Stimulated activated CD4-positive, alpha-beta T cell treated with anti-CD3 and anti-CD28 coated beads, Interleukin-1b, Interleukin-23, amount 100 ng/mL, for 4 hours (primary cell): ENCODE measurements at places on chromosomes 6 and 20.

GRCh38 chr6:154758125-154758524 lies 24.9 kb downstream of the SCAF8 start:
- DNase-seq, result no peak

- no peak for DNase-seq
Measured at GRCh38 chr6:70413992-70414494, 735 bp downstream of the FAM135A start.

GRCh38 chr6:26361544-26361943 lies 3.5 kb upstream of the BTN3A2 start:
- no peak for DNase-seq

DNA sequence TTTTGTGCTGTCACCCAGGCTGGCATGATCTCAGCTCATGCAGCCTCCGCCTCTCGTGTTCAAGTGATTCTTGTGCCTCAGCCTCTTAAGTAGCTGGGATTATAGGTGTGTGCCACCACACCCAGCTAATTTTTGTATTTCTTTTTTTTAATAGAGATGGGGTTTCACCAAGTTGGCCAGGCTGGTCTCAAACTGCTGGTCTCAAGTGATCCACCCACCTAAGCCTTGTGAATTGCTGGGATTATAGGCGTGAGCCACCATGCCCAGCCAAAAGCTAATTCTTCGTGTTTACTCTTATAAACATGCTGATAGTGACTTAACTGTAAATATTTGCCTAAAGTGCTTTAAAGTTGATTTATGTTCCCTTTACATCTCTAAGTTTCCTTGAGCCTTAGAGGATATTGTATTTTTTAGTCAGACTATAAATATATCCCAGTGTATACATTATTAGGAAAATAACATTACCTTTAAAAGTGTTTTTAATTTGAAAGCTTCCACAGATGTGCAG lies 91.7 kb downstream of the COL21A1 start:
- DNase-seq, result no peak

GRCh38 chr6:40626886-40627285 lies 39.7 kb upstream of the LRFN2 start:
- DNase-seq, result no peak

- no peak for DNase-seq
Measured at GRCh38 chr6:96687121-96687520, 124.2 kb downstream of the FHL5 start.

GRCh38 chr20:57811374-57812020 lies 101.7 kb upstream of the PMEPA1 start:
- no peak for DNase-seq

DNA sequence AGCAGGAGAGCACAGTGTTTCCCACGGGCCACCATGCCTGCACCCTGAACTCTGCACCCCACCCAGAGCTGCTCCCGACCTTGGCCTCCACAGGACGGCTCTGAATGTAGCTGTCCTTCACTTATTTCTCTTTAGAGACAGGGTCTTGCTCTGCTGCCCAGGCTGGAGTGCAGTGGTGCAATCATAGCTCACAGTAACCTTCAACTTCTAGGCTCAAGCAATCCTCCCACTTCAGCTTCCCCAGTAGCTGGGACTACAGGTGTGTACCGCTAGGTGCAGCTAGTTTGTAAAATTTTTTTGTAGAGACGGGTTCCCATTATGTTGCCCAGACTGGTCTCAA lies 130.9 kb downstream of the AGPAT4 start:
- DNase-seq, result no peak

GRCh38 chr6:128882991-128883611 lies at the start of gene LAMA2:
Gene LAMA2, plus strand, starts transcription at chr6:128883138. Its CDS starts 108 bp downstream, at chr6:128883246.
- no peak for DNase-seq

DNA sequence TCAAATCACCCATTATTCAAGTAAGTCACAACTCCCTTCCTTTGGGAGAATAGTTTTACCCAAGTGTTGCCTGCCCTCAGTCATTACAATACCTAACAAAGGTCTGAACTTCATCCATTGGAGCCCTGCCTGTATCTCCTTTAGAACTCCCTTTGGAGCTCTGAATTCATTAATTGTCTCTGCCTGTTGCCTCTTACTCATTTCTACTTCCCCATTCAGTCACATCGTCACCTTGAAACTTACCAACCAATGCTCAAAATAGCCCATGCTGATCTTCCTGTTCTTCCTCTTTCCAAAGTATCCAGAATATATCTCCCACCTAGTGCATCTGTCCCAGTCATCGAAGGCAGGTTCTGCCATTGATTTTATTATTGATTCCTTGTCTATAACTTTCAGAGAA lies 120.7 kb upstream of the ADGRF1 start:
- DNase-seq, result no peak

DNA sequence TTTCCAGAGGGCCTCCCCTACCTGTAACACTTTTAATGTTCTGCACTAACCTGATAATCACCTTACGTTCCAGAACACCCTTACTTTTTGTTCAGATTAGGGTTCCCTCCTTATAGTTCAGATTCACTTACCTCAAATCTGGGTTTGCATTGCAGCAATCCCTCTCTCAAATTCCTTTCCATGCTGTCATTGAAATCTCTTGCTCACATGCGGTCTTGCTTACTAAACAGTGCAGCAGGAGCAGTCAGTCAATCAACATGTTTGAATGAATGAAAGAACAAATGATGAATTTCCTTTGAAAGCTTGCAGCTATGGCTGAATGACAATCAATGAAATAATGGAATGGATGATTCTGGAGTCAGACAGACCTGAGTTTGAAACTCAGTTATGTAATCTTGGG lies 200.1 kb downstream of the HIVEP2 start:
- DNase-seq, result no peak

- DNase-seq, result no peak
Measured at GRCh38 chr20:21523895-21524294, 10.0 kb upstream of the NKX2-2 start.

DNA sequence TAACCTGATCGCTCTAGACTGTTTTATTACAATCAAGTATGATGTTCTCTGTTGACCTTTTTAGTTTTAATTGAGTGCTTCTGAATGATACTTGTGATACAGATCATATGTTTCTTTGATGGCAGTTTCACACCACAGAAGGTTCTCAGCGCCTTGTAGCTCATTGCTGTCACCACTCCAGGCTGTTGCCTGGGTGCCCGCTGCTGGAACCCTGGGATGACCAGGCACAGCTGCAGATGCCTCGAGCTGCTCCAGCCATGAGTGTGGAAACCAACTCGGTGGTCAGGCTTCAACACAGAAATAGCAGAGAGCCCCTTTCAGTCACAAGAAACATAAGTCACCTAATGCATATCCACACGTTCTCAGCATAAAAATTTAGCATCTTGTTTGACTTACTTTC lies 112.7 kb downstream of the RPP40 start:
- no peak for DNase-seq

- no peak for DNase-seq
Measured at GRCh38 chr6:28776269-28777146, 147.3 kb downstream of the TRIM27 start.

DNA sequence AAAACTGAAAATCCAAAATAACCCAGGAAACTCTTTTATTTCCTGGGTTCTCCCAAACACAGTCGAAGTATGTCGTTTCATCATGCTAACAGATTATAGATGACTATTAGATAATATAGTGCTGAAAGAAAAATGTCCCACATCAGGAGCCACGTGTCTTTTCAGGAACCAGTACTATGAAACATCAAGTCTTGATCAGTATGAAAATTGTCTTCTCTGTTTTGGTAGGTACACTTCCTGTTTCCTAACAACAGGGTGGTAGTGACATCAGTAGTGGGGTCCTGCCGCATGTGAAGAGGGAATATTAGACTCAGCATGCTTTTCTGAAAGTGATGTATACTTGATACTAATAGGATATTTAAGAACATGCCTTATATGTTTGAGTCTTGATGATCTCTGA lies 136.7 kb downstream of the HIVEP1 start:
- DNase-seq, result no peak

GRCh38 chr6:48139818-48140614 lies 29.0 kb upstream of the PTCHD4 start:
- DNase-seq, result no peak

DNA sequence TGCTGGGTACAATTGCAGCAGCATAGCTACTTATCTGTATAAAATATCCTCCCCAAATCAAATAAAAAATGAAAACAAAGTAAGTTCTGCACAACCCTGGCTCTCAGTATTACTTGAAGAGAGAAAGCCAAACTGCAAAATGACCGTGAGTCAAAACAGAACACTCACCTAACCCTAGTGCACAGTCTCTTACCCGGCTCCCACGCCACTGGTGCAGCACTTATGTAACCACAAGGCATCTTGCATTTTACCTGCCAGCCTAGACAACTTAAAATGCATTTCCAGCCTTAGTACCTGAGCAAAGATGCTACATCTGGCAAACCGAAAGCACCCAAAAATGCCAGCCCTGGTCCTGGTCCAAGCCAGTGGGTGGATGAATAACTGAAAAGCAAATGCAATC lies 12.4 kb upstream of the SIRPB1 start:
- no peak for DNase-seq

- no peak for DNase-seq
Measured at GRCh38 chr6:24667378-24667803, 514 bp downstream of the ACOT13 start.

GRCh38 chr6:100446115-100447080 lies 18.3 kb downstream of the SIM1 start:
- no peak for DNase-seq

- no peak for DNase-seq
Measured at GRCh38 chr20:35743693-35744491, 1.8 kb upstream of the RBM39 start.

GRCh38 chr20:44477151-44477550 lies 1.5 kb downstream of the TTPAL start:
- no peak for DNase-seq

- no peak for DNase-seq
Measured at GRCh38 chr6:116304538-116305097, 24.9 kb upstream of the TSPYL1 start.

GRCh38 chr6:14270925-14271788 lies 153.6 kb downstream of the CD83 start:
- peak; percentile 14 for DNase-seq

GRCh38 chr6:160895562-160895961 lies 96.0 kb upstream of the MAP3K4 start:
- no peak for DNase-seq

GRCh38 chr20:50579511-50579910 lies 69.3 kb downstream of the PTPN1 start:
- DNase-seq, result no peak

DNA sequence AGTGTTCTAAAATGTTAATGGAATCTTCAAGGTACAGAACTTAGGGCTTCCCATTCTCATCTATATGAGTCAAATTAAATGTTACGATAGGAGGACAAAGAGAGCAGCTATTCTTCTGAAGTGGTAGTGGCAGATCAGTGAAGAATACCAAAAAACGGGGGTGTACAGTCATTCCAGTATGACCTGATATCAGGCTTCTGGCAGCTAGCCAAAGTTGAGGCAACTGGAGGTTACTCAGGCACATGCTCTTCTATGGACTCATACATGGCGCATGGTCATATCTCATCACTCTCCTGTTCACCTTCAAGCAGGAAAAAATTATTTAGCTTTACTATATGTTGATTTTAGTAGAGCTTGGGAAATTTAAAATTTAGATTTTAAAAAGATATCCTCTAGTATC lies 1608.8 kb downstream of the GRIK2 start:
- no peak for DNase-seq

DNA sequence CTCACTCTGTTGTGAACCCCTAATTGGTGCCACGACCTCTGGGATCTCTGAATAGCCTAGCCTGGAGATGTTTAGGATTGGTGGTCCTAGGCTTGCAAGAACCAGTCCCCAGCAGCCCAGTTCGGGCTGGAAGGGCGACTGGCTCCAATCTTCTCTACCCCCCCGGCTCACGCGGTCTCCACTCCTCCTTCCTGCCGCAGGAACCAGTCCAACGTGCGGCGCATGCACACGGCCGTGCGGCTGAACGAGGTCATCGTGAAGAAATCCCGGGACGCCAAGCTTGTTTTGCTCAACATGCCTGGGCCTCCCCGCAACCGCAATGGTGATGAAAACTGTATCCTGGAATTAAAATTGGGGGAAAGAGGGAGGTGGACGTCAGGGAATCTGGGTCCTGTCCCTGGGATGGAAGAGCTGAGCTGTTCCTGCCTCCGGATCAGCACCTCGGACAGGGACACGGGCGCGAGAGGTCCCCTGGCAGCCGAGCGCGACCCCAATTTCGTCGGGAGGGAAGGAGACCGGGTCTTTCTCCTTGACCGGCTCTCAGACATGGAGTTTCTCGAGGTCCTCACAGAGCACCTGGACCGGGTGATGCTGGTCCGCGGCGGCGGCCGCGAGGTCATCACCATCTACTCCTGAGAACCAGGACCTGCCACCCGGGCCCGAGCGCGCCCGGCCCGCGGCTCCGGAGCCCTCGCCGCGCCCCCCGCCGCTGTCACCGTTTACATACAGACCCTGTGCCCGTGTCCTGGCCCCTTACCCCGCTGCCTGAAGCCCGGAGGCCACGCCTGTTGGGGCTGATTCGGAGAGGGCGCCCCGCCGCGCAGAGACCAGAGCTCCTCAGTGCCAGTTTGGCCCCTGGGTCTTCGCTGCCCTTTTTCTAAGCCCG lies 28.2 kb downstream of the SLC12A5 start:
- DNase-seq, result no peak

DNA sequence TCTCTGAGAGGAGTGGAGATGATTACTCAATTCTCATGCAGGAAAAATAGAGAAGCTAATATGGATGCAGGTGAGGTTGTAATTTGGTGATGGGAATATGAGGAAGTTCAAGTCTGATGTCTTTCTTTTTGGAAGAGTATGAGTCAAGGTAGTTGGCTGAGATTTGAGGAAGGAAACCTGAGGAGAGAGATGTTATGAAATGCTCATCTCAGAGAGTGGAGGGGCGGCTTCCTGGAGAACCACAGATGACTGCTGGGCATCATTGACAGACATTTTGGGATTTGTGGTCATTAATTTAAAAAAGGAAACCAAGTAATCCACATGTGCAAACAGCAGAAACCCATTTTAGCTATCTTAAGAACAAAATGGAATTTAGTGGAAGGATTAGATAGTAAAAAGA lies 72.5 kb upstream of the UST start:
- DNase-seq, result no peak

GRCh38 chr6:44297063-44298038 lies 15.8 kb downstream of the AARS2 start:
- peak; percentile 56 for DNase-seq

- DNase-seq, result no peak
Measured at GRCh38 chr6:157758516-157759023, 64.5 kb upstream of the SNX9 start.
